A549 treated with Hydrocortisone at 1 μM for 4 hours (cell line): ENCODE measurements at places on chromosomes 2 and 18. TPM values are rescaled to one million over a fixed set of nuclear protein-coding genes. Genes with fewer than 3 reads are reported as not detected.

KCNG2 gene
- total RNA-seq = 0.07 TPM in 1 of 5 replicates, not detected in the others

ITPRIPL1 gene
- not detected in 5 replicates for total RNA-seq

OR6B2 gene
- total RNA-seq = not detected in 5 replicates

HJURP gene
- 52.3 to 59.6 TPM (median 55.7 TPM) in 5 replicates for total RNA-seq

ANTXR1 gene
- 97.2 to 167 TPM (median 135 TPM) in 5 replicates for total RNA-seq

GNLY gene
- total RNA-seq = 0.08 to 0.31 TPM (median 0.18 TPM) in 5 replicates

CRYGC gene
- not detected in 5 replicates for total RNA-seq

KHK gene
- total RNA-seq = 8.7 to 10.9 TPM (median 9.3 TPM) in 5 replicates

SCG2 gene
- total RNA-seq = 0.90 to 1.3 TPM (median 0.98 TPM) in 5 replicates

ITGB6 gene
- total RNA-seq = 0.46 to 0.77 TPM (median 0.67 TPM) in 5 replicates

TSPYL6 gene
- total RNA-seq = not detected in 5 replicates

SERPINB3 gene
- total RNA-seq = 0.10 to 0.16 TPM (median 0.13 TPM) in 3 of 5 replicates, not detected in the others

GPR39 gene
- 6.8 to 7.6 TPM (median 7.0 TPM) in 5 replicates for total RNA-seq

GATA6 gene
- 1.4 to 1.7 TPM (median 1.4 TPM) in 5 replicates for total RNA-seq

OTOS gene
- total RNA-seq = not detected in 5 replicates

TUBA3D gene
- 5.1 to 10.0 TPM (median 5.8 TPM) in 5 replicates for total RNA-seq

CCDC141 gene
- 0.01 TPM in 1 of 5 replicates, not detected in the others for total RNA-seq

CPO gene
- total RNA-seq = not detected in 5 replicates

TMEM17 gene
- total RNA-seq = 3.6 to 5.2 TPM (median 4.8 TPM) in 5 replicates

NEUROD1 gene
- total RNA-seq = not detected in 5 replicates

CREG2 gene
- total RNA-seq = 8.8 to 13.5 TPM (median 12.1 TPM) in 5 replicates

G6PC2 gene
- not detected in 5 replicates for total RNA-seq

LOXL3 gene
- 0.28 to 0.57 TPM (median 0.40 TPM) in 5 replicates for total RNA-seq

LBX2 gene
- total RNA-seq = 2.4 to 4.3 TPM (median 3.6 TPM) in 5 replicates

CFAP53 gene
- total RNA-seq = 0.10 to 0.38 TPM (median 0.30 TPM) in 5 replicates

CDK5R2 gene
- 4.4 to 6.8 TPM (median 6.5 TPM) in 5 replicates for total RNA-seq

CPSF3 gene
- 46.6 to 61.4 TPM (median 51.5 TPM) in 5 replicates for total RNA-seq

STK17B gene
- total RNA-seq = 7.3 to 11.0 TPM (median 9.0 TPM) in 5 replicates

BOLL gene
- total RNA-seq = not detected in 5 replicates

PIEZO2 gene
- total RNA-seq = 0.40 to 1.1 TPM (median 0.57 TPM) in 5 replicates

MC4R gene
- total RNA-seq = not detected in 5 replicates

GRHL1 gene
- 0.72 to 1.2 TPM (median 0.84 TPM) in 5 replicates for total RNA-seq

NBAS gene
- 15.3 to 16.1 TPM (median 16.0 TPM) in 5 replicates for total RNA-seq

CDK15 gene
- total RNA-seq = not detected in 5 replicates

MYL12A gene
- 292 to 336 TPM (median 321 TPM) in 5 replicates for total RNA-seq

LRP1B gene
- total RNA-seq = under 0.01 TPM in 1 of 5 replicates, not detected in the others

TDRD15 gene
- total RNA-seq = not detected in 5 replicates

SERPINB10 gene
- total RNA-seq = not detected in 5 replicates

CXCR1 gene
- total RNA-seq = not detected in 5 replicates

TMEM198 gene
- 0.70 to 1.3 TPM (median 1.0 TPM) in 5 replicates for total RNA-seq

CHRNA1 gene
- not detected in 5 replicates for total RNA-seq

ANKRD30B gene
- not detected in 5 replicates for total RNA-seq

GPR45 gene
- total RNA-seq = not detected in 5 replicates

CNTNAP5 gene
- total RNA-seq = not detected in 5 replicates

LBH gene
- 92.6 to 190 TPM (median 140 TPM) in 5 replicates for total RNA-seq

SGPP2 gene
- 0.48 to 0.59 TPM (median 0.56 TPM) in 5 replicates for total RNA-seq

PRKAG3 gene
- total RNA-seq = not detected in 5 replicates

RPIA gene
- 26.4 to 29.3 TPM (median 27.4 TPM) in 5 replicates for total RNA-seq

ACADL gene
- 0.08 to 0.15 TPM (median 0.14 TPM) in 5 replicates for total RNA-seq

SKOR2 gene
- not detected in 5 replicates for total RNA-seq

RESP18 gene
- not detected in 5 replicates for total RNA-seq

SULT1C4 gene
- 0.07 TPM in 1 of 5 replicates, not detected in the others for total RNA-seq

FOXD4L1 gene
- 0.21 to 0.55 TPM (median 0.29 TPM) in 5 replicates for total RNA-seq

CUL3 gene
- 65.2 to 78.1 TPM (median 68.8 TPM) in 5 replicates for total RNA-seq
